Calu3 (cell line): ENCODE measurements at places on chromosomes 6 and 20.

DNA sequence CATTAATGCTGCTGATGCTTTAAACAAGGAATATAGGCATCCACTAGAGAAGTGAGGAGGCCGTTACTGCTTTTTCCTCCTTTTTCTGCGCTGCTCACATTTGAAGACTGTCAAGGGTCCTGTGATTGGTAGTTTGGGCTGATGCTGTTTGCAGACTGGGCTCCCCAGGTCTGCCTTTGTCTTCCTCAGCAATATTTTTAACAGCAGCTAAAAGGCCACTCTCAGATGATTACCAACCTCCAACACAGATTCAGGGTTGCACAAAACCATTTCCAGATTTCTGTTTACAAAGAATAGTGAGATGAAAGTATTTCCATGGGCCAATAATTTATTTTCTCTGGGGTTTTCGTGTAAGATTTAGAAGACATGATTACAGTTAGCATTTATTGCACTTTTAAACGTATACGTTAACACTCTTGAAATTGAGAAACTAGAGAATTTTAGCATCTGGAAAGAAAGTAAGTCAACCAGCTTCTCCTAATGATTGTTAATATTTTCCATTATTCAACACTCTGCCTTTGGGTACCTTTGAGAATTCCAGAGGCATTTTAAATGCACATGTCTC lies 475.3 kb upstream of the SOX4 start:
- no peak for DNase-seq

DNA sequence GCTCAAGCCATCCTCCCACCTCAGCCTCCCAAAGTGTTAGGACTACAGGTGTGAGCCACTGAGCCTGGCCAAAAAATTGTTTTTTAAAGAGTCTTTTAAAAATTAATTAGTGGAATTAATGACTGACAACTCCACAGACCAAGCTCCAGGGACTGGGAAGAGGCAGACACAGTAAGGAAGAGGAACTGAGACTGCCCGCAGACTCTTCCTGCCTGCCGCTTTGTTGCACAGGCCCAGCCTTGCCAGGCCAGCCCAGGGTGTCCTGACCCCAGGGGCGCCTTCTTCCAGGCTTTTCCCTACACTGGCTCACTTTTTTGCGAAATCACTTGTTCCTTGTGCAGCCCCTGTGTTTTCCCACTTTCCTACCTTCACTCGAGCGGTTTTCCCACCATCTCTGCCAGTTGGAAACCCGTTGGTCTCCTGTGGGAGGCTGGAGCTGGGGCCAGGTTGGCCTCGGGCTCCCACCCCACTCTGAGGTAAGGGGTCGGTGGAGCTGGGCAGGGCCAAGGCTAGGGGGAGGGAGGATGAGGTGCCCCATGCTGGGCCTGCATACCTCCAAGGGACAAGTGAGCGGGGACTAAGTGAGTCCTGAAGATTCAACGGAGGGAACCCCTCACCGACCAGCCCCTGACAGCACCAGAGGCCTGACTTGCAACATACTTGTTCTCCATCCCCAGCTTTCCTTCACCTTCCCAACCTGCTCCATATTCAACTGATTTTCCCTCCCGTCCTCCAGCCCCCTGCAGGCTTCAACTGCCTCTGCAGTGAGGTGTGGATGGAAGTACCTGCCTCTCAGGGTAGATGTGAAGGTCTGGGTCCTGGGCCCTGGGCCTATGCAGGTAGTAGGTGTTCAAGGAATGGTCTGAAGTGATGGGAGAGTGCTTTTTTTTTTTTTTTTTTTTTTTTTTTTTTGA lies 23.5 kb upstream of the SMIM29 start:
- DNase-seq, result no peak

- DNase-seq, result no peak
Observed at GRCh38 chr6:108862479-108863191, 14.4 kb downstream of the ARMC2 start.

GRCh38 chr6:147022041-147022440 lies 182.2 kb upstream of the STXBP5 start:
- DNase-seq, result no peak

GRCh38 chr6:144898741-144899140 lies 613.6 kb downstream of the UTRN start:
- no peak for DNase-seq

- DNase-seq, result no peak
Observed at GRCh38 chr20:49478266-49478665, 4.2 kb downstream of the KCNB1 start.

DNA sequence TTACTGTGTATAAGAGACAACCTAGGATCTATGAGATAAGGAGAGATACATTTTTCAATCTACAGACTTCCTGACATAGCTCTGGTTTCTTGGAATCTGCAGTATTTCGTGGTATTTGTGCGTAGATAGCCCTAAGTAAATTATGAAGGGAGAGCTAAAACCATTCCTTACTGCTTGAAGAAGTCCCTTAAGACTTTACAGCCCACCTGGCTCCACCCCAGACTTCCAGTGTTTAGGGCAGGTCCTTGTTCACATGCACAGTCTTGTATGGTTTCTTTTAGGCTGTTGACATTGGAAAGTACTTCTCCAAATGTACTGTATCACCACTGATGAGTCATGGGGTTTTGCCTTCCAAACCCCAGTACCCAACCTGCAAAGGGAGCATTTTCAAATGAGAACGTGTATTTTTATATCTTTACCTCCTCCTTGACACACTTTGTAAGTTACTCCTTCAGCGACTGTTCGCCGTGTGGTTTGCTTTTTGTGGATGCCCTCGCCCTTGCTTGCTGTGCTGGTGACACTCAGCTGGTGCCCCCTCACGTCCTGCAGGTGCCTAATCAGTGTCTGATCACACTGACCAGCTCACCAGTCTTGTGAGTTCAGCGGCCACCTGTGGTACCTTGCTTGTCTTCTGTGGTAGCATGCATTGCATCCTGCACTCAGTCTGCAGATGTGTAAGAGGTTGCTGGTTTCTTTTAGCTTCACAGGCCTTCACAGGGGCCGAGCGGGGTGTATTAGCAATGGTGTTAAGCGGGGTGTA lies 73.3 kb downstream of the IGF2R start:
- DNase-seq, result no peak

GRCh38 chr20:51678026-51678697 lies 90.0 kb downstream of the ATP9A start:
- DNase-seq, result no peak

GRCh38 chr6:134795001-134795400 lies 154.9 kb downstream of the ALDH8A1 start:
- DNase-seq, result no peak

DNA sequence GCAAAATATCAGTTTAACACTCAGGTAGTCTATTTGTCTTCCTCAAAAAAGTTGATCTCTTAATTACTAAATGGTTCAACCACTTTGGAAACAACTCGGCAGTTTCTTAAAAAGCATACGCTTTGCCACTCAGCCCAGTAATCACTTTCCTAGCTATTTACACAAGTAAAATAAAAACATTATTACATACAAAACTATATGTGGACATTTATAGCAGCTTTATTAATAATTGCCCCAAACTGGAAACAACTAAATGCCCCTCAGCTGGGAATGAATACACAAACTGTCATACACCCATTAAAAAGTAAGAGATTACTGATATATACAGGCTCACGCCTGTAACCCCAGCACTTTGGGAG lies 7.4 kb downstream of the EEF1A1 start:
- no peak for DNase-seq

DNA sequence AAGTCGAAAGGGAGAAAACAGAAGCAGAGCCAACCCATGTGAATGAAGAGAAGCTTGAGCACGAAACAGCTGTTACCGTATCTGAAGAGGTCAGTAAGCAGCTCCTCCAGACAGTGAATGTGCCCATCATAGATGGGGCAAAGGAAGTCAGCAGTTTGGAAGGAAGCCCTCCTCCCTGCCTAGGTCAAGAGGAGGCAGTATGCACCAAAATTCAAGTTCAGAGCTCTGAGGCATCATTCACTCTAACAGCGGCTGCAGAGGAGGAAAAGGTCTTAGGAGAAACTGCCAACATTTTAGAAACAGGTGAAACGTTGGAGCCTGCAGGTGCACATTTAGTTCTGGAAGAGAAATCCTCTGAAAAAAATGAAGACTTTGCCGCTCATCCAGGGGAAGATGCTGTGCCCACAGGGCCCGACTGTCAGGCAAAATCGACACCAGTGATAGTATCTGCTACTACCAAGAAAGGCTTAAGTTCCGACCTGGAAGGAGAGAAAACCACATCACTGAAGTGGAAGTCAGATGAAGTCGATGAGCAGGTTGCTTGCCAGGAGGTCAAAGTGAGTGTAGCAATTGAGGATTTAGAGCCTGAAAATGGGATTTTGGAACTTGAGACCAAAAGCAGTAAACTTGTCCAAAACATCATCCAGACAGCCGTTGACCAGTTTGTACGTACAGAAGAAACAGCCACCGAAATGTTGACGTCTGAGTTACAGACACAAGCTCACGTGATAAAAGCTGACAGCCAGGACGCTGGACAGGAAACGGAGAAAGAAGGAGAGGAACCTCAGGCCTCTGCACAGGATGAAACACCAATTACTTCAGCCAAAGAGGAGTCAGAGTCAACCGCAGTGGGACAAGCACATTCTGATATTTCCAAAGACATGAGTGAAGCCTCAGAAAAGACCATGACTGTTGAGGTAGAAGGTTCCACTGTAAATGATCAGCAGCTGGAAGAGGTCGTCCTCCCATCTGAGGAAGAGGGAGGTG lies 38.7 kb downstream of the ZBTB2 start:
- no peak for DNase-seq

- no peak for DNase-seq
Observed at GRCh38 chr6:91161246-91161645, 574.4 kb upstream of the MAP3K7 start.

DNA sequence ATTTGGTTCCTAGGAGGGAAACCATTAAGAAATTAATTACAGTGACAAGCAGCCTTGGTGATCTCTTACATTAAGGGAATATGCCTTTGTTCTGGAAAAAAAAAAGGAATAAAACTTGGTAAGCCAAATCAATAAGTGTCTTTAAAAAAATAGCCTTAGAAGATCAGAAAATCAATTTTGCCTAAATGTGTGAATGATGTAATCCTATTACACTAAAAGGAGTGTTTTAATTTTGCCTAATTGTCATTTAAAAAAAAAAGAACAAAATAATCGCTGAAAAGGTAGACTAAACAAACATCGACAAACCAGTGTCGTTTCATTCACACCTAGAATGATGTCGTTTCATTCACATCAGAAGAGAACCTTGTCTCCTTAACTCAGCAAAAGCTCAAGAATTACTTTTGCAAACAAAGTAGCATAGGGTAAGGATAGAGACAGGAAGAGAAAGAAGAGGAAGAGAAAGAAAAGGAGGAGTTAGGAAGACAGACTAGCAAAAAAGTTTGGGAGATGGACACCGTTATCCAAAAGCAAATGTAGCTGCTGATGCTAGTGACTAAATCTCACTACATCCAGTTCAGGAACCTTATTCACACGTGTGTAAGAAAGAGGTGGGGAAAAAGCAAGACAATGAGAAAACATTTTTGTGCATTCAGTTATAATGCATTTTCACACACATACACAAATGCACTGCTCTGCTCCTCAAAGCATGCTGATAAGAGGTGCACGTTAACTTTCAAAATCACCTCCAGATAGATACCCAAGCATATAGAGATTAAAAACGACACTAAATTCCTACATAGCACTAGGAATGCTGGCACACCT lies 60.6 kb downstream of the HIVEP2 start:
- no peak for DNase-seq

- no peak for DNase-seq
Observed at GRCh38 chr20:25318471-25319240, 70.8 kb downstream of the PYGB start.
